ENCODE measurements at places on chromosomes 6 and 20.

DNA sequence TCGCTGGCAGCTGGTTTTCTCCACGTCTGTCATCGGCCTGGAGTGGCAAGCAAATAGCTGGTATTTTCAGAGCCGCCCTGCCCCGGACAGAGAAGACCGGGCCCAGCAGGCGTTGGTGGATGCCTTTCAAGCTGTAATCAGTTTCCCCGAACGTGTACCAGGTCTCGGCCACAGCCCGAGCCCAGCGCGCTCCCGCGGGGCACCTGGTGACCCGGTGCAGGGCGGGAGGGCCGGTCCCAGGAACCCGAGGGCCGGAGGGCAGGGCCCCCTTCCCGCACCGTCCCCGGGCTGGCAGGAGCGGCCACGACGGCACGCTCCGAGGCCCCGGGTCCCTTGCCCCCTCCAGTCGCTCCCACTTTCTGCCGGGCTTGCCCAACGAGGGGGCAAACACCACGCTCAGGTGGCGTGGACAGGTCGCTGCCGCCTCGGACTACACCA is 348 bp upstream of the PYGB start:
- H3K36me3 ChIP-seq, result no peaks in the 10 kb centered on the region
- H3K4me1 ChIP-seq, result peaks cover 24% of the 10 kb centered on the region
- no peaks in the 10 kb centered on the region for H3K27me3 ChIP-seq
- H3K4me3 ChIP-seq, result peak overlapping the region; percentile 69

GRCh38 chr20:63167026-63167917 is 48.7 kb downstream of the YTHDF1 start:
- peaks cover 69% of the 10 kb centered on the region for H3K27me3 ChIP-seq
- no peak overlapping the region for H3K4me3 ChIP-seq
- H3K36me3 ChIP-seq, result no peaks in the 10 kb centered on the region
- H3K27ac ChIP-seq, result no peak overlapping the region
- no peak for DNase-seq
- no peaks in the 10 kb centered on the region for H3K4me1 ChIP-seq

GRCh38 chr6:6915813-6916547 is 191.8 kb upstream of the RREB1 start:
- H3K27me3 ChIP-seq, result no peaks in the 10 kb centered on the region
- H3K4me3 ChIP-seq, result no peak overlapping the region
- no peak for DNase-seq
- H3K36me3 ChIP-seq, result no peaks in the 10 kb centered on the region

DNA sequence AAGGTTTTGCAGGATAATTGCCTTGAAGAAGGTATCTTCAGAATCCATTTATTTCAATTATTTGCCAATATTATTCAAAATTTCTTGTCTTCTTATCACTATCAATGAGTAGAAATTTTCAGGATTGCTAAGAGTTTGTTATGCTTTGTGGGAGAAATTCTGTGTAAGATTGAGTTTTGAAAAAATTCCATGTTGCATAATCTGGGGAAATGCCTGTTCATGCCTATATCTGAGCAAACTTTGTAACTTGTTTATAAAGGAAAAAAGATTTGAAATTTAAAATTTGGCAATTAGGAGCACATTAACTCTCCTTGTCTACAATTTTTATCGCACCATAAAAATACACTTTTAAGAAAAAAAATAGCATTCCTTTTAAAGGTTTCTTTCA is 39.8 kb upstream of the EDN1 start:
- H3K4me1 ChIP-seq, result no peaks in the 10 kb centered on the region
- no peaks in the 10 kb centered on the region for H3K27me3 ChIP-seq
- no peaks in the 10 kb centered on the region for H3K36me3 ChIP-seq
- no peak for DNase-seq
- H3K4me3 ChIP-seq, result no peak overlapping the region

DNA sequence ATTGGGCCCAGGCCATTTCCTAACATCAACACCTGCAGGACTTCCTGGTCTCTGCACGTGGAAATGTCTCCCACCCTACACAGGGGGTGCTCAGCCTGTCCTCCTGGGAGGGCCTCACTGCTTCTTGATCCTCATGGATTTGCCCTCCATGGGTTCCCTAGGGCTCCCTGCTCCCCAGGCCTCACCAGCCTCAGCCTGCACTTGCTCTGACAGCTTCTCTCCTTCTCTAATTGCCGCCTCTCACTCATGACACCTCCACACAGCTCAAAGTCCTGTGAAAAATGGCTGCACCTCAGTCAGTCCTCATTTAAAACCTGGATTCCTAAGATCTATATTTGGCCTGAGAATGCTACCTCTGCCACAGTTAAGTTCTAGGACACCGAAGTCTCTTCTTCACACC is 130.6 kb downstream of the PXDC1 start:
- H3K4me3 ChIP-seq, result no peak overlapping the region
- no peak for DNase-seq
- no peaks in the 10 kb centered on the region for H3K4me1 ChIP-seq
- H3K36me3 ChIP-seq, result no peaks in the 10 kb centered on the region

GRCh38 chr6:43014434-43014909 is 423 bp downstream of the KLHDC3 start:
- no peak overlapping the region for H3K27ac ChIP-seq
- H3K4me1 ChIP-seq, result peaks cover 9% of the 10 kb centered on the region
- peak overlapping the region; percentile 96 for H3K4me3 ChIP-seq
- no peaks in the 10 kb centered on the region for H3K36me3 ChIP-seq
